SW480 (cell line): ENCODE measurements at places on chromosomes 7 and 10.

- DNase-seq, result no peak
These were observed 36.7 kb upstream of the PSAP start for GRCh38 chr10:71887743-71888142.

GRCh38 chr10:130022511-130023299, 58.6 kb upstream of the EBF3 start:
- no peak for DNase-seq

- no peak for DNase-seq
These were observed 24.6 kb downstream of the TYW1 start for GRCh38 chr7:67021260-67021659.

GRCh38 chr7:23467291-23467805, 2.9 kb downstream of the IGF2BP3 start:
- peak; percentile 28 for DNase-seq

GRCh38 chr7:29444267-29444666, 119.4 kb upstream of the PRR15 start:
- DNase-seq, result no peak
